ENCODE measurements at places on chromosomes 2 and 18.

GRCh38 chr2:7115906-7116305, 198.7 kb downstream of the RNF144A start:
- no peak for DNase-seq

- no peak for DNase-seq
Observed at GRCh38 chr2:3189076-3189591, 188.5 kb downstream of the EIPR1 start.

DNA sequence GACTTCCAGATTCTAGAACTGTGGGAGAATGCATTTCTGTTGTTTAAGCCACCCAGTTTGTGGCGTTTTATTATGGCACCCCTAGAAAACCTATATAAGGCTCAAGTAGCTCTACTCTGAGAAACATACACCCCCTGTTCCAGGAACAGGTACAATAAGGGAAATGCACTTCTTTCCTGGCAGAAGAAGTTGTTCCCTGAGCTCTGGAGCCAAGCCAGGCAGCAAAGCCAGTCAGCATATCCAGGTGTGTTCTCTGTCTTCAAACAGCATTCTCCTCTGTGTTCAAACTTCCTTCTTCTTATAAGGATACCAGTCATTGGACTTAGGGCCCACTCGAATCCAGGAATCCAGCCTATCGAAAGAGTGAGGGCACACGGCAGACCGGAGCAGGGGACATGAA, 96.5 kb downstream of the TPGS2 start:
- no peak for DNase-seq

DNA sequence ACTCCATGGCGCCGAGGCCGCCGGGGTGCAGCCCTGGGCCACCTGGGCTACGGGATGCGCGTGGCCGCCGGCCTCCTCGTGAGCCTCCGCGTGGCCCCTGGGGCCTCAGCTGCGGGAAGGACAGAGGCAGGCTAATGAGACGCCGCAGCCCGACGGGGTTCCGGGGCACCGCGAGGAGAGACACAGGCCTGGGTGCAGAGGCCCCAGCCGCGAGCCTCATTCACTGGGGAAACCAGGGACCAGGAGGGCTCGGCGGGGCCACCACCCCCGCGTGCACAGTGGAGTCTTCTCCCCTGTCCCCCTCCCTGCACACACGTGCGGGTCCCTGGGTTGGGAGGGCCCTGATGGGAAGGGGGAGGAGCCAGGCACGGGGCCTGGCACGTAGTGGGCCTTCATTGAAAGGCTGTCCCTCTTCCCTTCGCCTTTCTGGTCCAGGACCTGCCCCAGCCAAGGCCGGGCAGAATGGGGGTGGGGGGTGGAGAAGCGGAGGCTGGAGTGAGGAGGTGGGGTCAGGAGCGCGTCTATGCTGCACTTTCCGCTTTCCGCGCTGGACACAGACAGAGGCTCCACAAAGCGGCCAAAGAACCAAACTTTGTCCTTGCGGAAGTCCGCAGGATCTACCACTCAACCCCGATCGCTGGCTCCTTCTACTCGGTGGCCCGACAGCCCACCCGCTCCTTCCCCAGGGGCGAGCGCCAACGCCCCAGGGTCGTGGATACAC, 9.1 kb downstream of the ALPP start:
- no peak for DNase-seq

- no peak for DNase-seq
Observed at GRCh38 chr2:200765139-200765951, 46.4 kb upstream of the BZW1 start.

DNA sequence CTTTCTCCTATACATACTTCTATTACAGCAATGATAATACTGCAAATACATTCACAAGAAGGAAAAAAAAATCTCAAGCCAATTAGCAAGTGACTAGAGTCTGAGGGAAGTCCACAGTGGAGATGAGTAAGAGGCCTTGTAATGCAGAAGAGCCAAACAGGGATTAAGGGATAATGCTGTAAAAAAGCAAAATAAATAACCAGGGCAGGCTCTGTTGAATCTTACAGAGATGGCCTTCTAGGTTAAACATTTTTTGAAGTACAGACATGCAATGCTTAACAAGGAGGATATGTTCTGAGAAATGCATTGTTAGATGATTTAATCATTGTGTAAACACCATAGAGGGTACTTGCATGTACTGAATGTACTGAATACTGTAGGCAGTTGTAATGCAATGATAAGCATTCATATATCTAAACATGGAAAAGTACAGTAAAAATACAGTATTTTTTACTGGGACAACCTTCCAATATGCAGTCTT, 122.1 kb upstream of the RMDN2 start:
- DNase-seq = no peak

DNA sequence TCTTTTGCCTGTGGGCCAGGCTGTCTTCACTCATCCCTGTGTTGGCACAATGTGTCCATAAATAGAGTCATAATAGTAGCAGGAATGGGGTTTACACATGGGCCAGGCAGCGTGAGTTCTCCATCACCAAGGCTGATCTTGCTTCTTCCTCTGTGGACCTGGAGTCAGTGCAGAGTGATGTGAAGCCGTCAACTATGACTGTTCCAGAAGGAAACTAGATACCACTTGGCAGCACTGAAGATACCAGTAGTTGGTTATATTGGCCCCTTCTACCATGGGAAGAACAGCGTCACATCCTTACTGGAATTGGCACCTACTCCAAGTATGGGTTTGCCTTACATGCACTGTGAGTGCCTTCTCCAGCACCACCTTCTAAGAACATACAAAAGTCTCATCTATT, 30.2 kb downstream of the COPS8 start:
- no peak for DNase-seq

GRCh38 chr2:162795312-162795711, 43.3 kb downstream of the KCNH7 start:
- no peak for DNase-seq
